IPS DF 6.9 (cell line): ENCODE measurements at places on chromosomes 6 and 20.

- H3K4me1 ChIP-seq = no peaks in the 10 kb centered on the region
- H3K36me3 ChIP-seq = peaks cover 35% of the 10 kb centered on the region
- H3K4me3 ChIP-seq = no peak overlapping the region
- no peak for DNase-seq
Observed at GRCh38 chr20:41176711-41177552, 39.6 kb downstream of the PLCG1 start.

- no peaks in the 10 kb centered on the region for H3K27me3 ChIP-seq
- H3K4me1 ChIP-seq = no peaks in the 10 kb centered on the region
- H3K27ac ChIP-seq = no peak overlapping the region
- H3K36me3 ChIP-seq = no peaks in the 10 kb centered on the region
- no peak for DNase-seq
- H3K4me3 ChIP-seq = no peak overlapping the region
Observed at GRCh38 chr20:8209061-8209460, 77.0 kb downstream of the PLCB1 start.

DNA sequence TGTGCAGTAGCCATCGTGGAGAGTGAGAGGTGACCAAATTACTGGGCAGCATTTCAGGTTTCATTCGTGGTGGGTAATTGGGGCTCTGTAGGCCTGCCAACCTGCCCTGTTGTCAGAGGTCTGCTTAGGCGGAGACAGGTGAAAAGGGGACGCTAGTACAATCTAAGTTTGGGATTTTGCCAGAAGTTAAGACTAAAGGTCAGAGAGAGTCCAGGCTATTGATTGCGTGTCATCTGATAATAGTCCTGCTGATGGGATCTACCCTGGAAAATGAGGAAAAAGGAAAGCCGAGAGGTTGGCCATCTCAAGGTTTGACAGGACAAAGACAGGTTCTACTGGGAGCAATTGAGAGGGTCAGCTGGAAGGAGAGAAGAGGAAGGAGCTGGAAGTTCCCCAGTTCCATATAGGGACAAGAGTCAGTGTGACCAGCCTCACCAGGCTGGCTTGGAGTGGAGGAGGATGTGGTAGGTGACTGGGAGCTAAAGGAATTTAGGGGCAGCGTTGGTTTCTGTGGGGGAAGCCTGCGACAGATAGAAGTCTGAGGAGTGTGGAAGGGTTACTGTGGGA is 10.9 kb downstream of the ARFGEF2 start:
- no peak for DNase-seq
- no peak overlapping the region for H3K27ac ChIP-seq
- no peaks in the 10 kb centered on the region for H3K27me3 ChIP-seq
- no peak overlapping the region for H3K4me3 ChIP-seq
- no peaks in the 10 kb centered on the region for H3K36me3 ChIP-seq

DNA sequence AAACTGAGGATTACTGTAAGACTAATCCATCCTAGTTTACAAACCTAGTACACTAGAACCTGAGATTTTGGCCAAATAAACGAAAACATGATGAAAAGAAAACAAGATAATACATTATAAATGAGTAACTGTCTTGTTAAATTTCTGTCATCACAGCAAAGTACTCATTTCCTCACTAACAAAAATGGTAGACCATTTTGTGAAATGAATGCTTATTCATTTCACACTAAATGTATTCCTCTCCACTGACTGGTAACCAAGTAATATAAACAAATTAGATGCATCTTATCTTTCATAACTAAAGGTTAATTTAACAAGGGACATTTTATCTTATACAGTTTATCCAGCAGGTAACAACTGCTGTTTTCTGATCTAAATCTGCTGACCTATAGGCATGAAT is 143.7 kb downstream of the REV3L start:
- no peak overlapping the region for H3K4me3 ChIP-seq
- no peaks in the 10 kb centered on the region for H3K27me3 ChIP-seq
- H3K4me1 ChIP-seq = no peaks in the 10 kb centered on the region
- DNase-seq = no peak
- no peak overlapping the region for H3K27ac ChIP-seq
- H3K36me3 ChIP-seq = no peaks in the 10 kb centered on the region

GRCh38 chr6:137883400-137884148 is 16.5 kb downstream of the TNFAIP3 start:
- no peaks in the 10 kb centered on the region for H3K4me1 ChIP-seq
- no peaks in the 10 kb centered on the region for H3K27me3 ChIP-seq
- DNase-seq = no peak
- no peak overlapping the region for H3K27ac ChIP-seq
- peaks cover 6% of the 10 kb centered on the region; the same call in 1 of the 2 replicates for H3K36me3 ChIP-seq

DNA sequence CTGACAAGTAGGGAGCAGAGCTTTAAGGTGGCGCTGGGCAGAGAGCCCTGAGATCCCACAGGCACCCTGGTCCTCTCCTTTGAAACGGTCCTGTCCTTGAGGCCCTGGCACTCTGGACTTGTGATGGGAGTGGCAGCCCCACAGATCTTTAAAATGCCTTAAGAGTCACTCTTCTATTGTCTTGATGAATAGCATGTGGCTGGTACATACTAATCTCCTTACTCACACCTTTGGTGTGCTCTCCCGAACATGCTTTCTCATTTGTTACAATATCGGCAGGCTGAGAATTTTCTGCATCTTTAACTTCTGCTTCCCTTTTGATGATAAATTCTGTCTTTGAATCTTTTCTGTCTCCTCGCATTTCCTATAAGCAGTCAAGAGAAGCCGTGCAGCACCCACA is 333.8 kb downstream of the TFAP2A start:
- H3K4me3 ChIP-seq = no peak overlapping the region
- H3K27me3 ChIP-seq = no peaks in the 10 kb centered on the region
- no peaks in the 10 kb centered on the region for H3K4me1 ChIP-seq
- no peak overlapping the region for H3K27ac ChIP-seq

DNA sequence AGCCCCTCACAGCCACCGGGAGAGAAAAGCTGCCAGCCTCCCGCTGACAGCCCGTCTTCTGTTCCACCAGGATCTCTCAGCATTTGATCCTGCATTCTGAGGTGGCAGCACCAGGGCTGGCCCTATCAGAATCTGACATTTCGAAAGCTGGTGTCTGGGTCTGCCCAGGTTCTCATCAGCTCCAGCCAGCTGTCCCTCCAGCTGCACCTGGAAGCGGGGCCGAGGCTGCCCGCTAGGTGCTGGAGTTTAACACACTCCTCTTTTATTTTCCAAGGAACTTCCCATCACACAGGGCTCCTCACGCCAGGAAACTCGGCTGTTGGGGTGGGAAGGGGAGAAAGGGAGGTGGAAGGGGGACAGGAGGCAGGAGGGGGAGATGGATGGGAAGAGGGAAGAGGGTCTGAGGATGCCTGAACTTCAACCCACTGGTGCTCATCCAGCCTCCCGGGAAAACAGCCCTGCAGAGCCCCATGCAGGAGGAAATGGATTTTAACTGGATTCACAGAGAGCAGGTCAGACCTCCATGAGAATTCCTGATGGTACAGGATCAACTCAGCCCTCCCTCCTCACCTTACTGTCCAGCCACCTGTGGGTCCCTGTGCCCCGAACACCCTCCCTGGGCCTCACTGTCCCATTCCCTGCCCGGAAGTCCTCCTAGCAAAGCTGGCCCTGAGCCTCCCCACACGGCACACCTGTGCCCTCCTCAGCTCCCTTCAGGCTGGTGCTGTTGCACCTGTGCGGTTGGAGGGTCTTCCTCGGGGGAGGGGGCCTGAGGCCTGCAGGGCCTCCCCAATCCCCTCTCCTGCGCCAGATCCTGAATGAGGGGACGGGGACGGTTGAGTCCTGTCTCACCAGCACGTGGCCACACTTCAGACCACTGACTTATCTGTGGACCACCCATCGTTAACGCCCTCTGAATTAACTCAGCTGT is 3.9 kb upstream of the LSM14B start:
- no peak overlapping the region for H3K27ac ChIP-seq
- H3K4me1 ChIP-seq = no peaks in the 10 kb centered on the region
- no peaks in the 10 kb centered on the region for H3K36me3 ChIP-seq
- H3K27me3 ChIP-seq = no peaks in the 10 kb centered on the region

- H3K4me1 ChIP-seq = peaks cover 7% of the 10 kb centered on the region; the same call in 1 of the 2 replicates
- H3K27me3 ChIP-seq = peaks cover 10% of the 10 kb centered on the region; the same call in 1 of the 2 replicates
- no peak overlapping the region for H3K4me3 ChIP-seq
- H3K36me3 ChIP-seq = no peaks in the 10 kb centered on the region
- no peak for DNase-seq
- H3K27ac ChIP-seq = no peak overlapping the region
Observed at GRCh38 chr20:1805816-1806215, 89.4 kb upstream of the SIRPA start.

- DNase-seq = no peak
- H3K4me3 ChIP-seq = no peak overlapping the region
- H3K36me3 ChIP-seq = no peaks in the 10 kb centered on the region
- H3K4me1 ChIP-seq = no peaks in the 10 kb centered on the region
Observed at GRCh38 chr6:104460738-104461483, 398.8 kb downstream of the HACE1 start.

- H3K36me3 ChIP-seq = no peaks in the 10 kb centered on the region
- DNase-seq = no peak
- no peak overlapping the region for H3K27ac ChIP-seq
- H3K27me3 ChIP-seq = no peaks in the 10 kb centered on the region
- H3K4me1 ChIP-seq = no peaks in the 10 kb centered on the region
Observed at GRCh38 chr6:42493914-42494539, 42.3 kb upstream of the TRERF1 start.

GRCh38 chr6:157988700-157989063 is 7.0 kb downstream of the SYNJ2 start:
- H3K36me3 ChIP-seq = no peaks in the 10 kb centered on the region
- DNase-seq = no peak
- H3K27me3 ChIP-seq = no peaks in the 10 kb centered on the region
- H3K4me1 ChIP-seq = peaks cover 5% of the 10 kb centered on the region
- no peak overlapping the region for H3K4me3 ChIP-seq

DNA sequence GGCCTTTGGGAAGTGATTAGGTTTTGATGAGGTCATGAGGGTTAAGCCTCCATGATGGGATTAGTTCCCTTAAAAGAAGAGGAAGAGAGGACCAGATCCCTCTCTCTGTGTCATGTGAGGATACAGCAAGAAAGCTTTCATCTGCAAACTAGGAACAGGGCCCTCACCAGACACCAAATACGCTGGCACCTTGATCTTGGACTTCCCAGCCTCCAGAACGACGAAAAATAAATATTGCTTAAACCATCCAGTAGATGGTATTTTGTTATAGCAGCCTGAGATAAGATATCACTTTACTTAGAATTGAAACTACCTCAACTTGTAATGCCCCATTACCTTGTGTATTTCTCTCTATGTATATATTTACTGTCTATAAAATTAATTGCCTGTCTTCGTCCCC is 65.4 kb upstream of the NNAT start:
- H3K36me3 ChIP-seq = no peaks in the 10 kb centered on the region
- no peaks in the 10 kb centered on the region for H3K27me3 ChIP-seq
- H3K4me1 ChIP-seq = no peaks in the 10 kb centered on the region
- no peak overlapping the region for H3K4me3 ChIP-seq
- no peak for DNase-seq

- no peaks in the 10 kb centered on the region for H3K27me3 ChIP-seq
- no peak for DNase-seq
- no peak overlapping the region for H3K4me3 ChIP-seq
- no peaks in the 10 kb centered on the region for H3K4me1 ChIP-seq
Observed at GRCh38 chr6:150514806-150515380, 84.8 kb upstream of the PLEKHG1 start.

DNA sequence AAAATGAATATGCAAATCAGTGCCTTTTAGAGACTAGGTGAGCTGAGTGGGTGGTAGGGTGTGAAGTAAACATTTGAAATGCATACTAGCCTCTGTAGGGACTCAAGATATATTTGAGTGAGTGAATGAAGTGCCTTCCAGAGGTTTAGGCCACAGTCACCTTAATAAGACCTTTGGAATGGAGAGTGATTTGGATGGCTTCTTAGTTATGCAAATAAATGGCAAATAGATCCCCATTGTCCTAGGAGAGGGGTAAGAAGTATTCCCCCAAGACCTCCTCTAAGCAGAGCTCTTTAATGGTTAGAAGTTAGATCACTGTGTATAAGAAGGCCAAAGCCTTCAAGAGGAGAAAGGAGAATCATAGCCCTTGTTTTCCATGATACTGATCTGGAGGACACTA is 47.8 kb upstream of the IMPG1 start:
- H3K4me1 ChIP-seq = peaks cover 1% of the 10 kb centered on the region; the same call in 1 of the 2 replicates
- no peak overlapping the region for H3K4me3 ChIP-seq
- no peak overlapping the region for H3K27ac ChIP-seq
- peak; percentile 29 for DNase-seq

GRCh38 chr6:117110737-117111136 is 154.6 kb upstream of the VGLL2 start:
- H3K36me3 ChIP-seq = no peaks in the 10 kb centered on the region
- no peak overlapping the region for H3K4me3 ChIP-seq
- H3K27ac ChIP-seq = no peak overlapping the region
- no peaks in the 10 kb centered on the region for H3K27me3 ChIP-seq

- H3K27ac ChIP-seq = no peak overlapping the region
- no peaks in the 10 kb centered on the region for H3K27me3 ChIP-seq
- no peak for DNase-seq
Observed at GRCh38 chr6:46324706-46325105, 153.9 kb upstream of the ENPP5 start.

DNA sequence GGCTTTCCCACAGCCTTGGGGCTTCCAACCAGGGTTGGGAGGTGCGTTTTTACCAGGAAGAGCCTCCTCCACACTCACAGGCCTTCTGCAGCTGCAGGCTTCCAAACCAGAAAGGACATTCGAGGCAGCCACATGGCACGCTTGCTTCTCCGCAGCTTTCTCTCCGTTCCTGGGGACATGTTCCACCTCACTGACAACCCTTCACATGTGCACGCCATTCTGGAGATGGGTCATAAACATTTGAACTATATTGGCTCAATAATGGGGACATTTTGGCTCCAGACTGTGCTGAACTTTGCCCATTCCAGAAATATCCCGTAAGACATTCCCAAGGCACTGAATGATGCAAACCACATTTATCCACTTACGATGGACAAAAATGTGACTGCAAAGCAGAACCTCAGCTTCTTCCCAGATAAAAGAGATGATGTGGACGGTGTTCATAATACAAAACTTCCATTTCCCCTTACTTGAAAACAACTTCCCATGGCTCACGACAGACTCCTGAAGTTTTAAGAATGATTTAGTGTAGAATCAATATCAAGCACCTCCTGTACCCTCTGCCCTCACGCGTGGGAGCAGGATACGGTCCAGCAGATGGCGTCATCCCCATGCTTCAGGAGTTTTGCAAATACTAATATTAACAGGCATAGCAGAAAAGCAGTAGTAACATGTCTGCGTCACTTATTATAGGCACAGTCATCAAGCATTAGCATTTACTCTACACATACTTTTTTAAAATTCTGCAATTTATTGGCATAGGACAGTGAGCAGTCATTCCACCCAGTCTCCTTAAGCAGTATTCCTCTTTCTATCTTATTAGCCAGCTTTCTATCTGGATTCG is 25.4 kb upstream of the FOXF2 start:
- no peak overlapping the region for H3K27ac ChIP-seq
- DNase-seq = no peak
- H3K4me3 ChIP-seq = no peak overlapping the region
- H3K36me3 ChIP-seq = no peaks in the 10 kb centered on the region
- H3K27me3 ChIP-seq = no peaks in the 10 kb centered on the region

- no peaks in the 10 kb centered on the region for H3K4me1 ChIP-seq
- no peak overlapping the region for H3K27ac ChIP-seq
- H3K4me3 ChIP-seq = no peak overlapping the region
- no peaks in the 10 kb centered on the region for H3K36me3 ChIP-seq
- DNase-seq = no peak
Observed at GRCh38 chr6:81863123-81863522, 110.6 kb upstream of the TENT5A start.

GRCh38 chr20:54134445-54135220 is 39.2 kb downstream of the CYP24A1 start:
- peaks cover 1% of the 10 kb centered on the region; the same call in 1 of the 2 replicates for H3K4me1 ChIP-seq
- H3K36me3 ChIP-seq = no peaks in the 10 kb centered on the region
- no peak overlapping the region for H3K27ac ChIP-seq
- H3K4me3 ChIP-seq = no peak overlapping the region
- no peak for DNase-seq

GRCh38 chr20:32543570-32544259 is 41.4 kb downstream of the NOL4L start:
- no peak for DNase-seq
- H3K36me3 ChIP-seq = no peaks in the 10 kb centered on the region
- peaks cover under 1% of the 10 kb centered on the region; the same call in 1 of the 2 replicates for H3K4me1 ChIP-seq
